ENCODE measurements at places on chromosomes 3 and 15.

GRCh38 chr15:60898896-60899295 is 330.2 kb downstream of the RORA start:
- DNase-seq = no peak

DNA sequence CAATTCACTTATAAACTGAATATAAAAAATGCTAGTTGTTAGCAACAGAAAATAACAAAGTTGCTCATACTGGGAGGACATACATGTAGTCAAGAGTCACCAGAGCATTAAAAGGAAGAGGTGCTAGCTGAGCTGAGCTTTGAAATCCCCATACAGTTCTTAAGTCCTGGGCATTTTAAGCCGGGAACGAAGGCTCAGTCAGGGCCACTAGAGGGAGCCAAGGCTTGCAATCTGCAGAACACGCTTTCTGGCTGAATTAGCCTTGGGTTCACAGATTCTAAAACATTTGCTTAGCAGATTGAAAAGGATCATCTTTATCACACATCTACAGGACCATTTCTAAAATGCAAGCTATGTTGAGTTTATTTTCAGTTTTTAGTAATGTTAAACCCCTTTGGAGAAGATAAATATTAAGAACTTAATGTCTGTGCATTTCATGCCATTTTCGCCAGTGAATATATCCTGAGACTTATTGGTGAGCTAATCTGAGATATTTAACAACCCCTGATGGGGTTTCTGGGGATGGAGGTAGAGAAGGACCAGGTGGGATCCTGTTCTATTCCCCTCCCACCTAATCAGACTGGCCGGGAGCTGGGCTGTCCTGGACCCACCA is 26.3 kb upstream of the MNS1 start:
- peak; percentile 43 for DNase-seq

DNA sequence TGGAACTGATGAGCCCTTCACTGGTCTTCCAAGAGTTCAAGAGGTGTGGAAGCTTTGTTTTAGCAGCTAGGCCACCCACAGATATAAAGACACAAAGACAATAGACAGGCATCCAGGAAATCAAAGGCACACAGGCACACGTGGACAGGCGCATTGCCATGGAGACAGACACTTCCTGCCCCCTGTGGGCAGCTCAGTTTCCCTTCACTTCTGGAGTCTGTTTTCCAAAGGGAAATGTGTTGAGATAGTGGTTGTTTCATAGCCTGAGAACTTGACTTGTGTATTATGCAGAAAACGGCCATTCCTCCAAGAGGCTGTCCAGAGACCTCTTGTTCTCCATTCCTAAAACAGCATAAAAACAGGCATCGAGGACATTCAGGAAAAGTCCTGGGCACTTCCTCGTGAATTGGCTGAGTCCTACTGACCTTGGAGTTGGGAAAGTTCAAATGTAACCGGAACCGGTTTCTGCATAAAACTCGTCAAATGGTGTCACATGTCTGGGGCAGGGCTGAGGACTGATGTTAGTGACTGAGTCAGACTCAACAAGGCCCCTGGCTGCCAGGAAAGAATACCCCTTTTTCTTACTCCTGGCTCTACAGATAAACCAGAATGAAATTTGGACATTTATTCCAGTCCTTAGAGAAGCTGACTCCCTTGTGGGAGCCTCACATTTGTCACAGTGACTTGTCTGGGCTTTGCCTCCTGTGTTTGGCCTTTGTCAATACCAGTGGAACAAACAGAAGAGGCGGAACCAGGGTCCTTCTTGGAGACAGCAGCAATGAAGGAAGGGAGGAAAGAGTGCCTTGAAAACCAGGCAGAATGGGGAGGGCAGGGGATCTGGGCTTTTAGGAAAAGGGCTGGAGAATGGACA is 1.3 kb downstream of the ALPK3 start:
- DNase-seq = no peak

- no peak for DNase-seq
These were observed 38.0 kb upstream of the TKT start for GRCh38 chr3:53293867-53294266.

- no peak for DNase-seq
These were observed 83.0 kb downstream of the PDCD6IP start for GRCh38 chr3:33881156-33882064.

DNA sequence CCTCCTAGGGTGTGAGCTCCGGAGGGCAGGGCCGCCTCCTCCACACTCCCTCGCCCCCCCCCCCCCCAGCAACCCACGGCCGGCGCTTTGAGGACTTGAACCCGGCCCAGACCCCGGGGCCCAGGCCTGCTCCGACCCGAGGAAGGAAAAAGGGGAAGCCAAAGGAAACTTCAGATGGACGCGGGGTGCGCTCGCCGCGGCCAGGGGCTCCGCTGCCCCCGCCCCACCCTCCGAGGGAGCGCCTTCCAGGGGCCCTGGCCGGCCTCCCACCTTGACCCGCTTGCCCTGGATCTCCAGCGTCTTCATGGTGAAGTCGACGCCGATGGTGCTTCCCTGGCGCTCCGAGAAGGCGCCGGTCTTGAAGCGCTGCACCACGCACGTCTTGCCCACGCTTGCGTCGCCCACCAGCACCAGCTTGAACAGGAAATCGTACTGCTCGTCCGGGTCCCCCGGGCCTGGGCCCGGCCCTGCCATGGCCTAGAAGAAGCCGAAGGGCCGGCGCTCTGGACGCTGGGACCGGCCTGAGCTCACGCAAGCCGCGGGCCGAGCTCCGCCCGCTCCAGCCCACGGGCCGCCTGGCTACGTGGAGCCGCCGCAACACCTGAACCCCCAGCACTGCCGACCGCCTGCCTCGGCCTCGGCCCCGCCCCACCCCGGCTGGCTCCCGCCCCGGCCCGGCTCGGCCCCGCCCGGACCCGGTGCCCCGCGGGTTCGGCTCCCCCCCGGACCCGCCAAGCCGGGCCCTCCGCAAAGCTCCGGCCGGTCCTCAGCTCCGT is 400 bp downstream of the RAB43 start:
- DNase-seq = no peak

GRCh38 chr3:141312354-141313092 is 55.8 kb upstream of the ZBTB38 start:
- peak; percentile 68 for DNase-seq

Data from hematopoietic multipotent progenitor cell treated with erythropoietin and hydrocortisone succinate and interleukin-3 and kit ligand, for 15 days (in vitro differentiated cells).